ENCODE measurements at places on chromosomes 7 and 10. TPM values are rescaled to one million over a fixed set of nuclear protein-coding genes. Genes with fewer than 3 reads are reported as not detected.

- DNase-seq, result no peak
These were observed 128.0 kb downstream of the MAD1L1 start for GRCh38 chr7:2104716-2105115.

- no peak for DNase-seq
These were observed 29.0 kb upstream of the ZNF273 start for GRCh38 chr7:64874114-64874513.

DNA sequence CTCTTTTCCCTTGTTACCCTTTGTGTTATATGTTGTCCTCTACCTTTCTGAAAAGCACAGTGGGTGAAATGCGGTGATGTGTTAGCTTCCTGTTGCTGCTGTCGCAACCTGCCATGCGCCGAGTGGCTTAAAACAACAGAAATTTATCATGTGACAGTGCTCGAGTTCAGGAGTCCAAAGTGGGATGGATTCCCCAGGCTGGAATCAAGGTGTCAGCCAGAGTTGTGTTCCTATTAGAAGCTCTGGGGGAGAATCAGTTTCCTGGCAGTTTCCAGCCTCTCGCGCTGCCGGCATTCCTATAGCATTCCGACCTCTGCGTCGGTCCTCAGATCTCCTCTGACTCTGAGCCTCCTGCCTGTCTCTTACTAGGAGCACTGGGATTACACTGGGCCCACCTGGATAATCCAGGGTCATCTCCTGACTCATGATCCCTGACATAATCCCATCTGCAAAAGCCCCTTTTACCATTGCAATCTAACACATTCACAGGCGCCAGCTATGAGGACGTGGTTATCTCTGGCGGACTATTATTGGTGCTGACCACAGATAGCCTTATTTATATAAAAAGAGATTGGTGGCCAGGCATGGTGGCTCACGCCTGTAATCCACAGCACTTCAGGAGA is 207.5 kb downstream of the CUX1 start:
- peak; percentile 70 for DNase-seq

GRCh38 chr10:62323751-62324150 is 50.4 kb upstream of the ZNF365 start:
- DNase-seq, result peak; percentile 41

DNA sequence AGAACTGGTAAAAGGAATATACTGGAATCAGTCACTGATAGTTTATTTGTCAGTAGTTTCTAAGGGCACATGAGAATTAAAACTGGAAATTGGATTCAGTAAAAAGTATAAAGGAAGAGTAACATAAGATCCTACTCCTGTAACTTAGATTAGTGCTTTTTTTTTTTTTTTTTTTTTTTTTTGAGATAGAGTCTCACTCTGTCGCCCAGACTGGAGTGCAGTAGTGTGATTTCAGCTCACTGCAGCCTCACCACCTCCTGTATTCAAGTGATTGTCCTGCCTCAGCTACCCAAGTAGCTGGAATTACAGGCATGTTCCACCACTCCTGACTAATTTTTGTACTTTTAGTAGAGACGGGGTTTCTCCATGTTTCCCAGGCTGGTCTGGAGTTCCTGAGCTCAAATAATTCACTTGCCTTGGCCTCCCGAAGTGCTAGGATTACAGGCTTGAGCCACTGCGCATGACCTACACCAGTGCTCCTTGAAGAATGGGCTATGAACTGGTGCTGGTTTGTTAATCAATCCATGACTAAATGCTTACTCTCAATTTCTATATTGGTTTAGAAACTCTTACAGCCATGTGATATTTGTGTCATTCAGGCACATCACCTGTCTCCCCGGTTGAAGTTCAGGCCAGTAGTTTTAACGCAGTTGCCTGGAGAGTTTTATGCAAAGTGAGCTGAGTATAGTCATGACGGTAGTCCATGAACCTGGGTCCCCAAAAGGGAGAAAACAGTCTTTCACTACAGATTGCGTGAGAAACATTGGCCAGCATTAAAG is 65.0 kb downstream of the ZEB1 start:
- no peak for DNase-seq

The HIP1 gene
- total RNA-seq, result 22.0 TPM

The CYP17A1 gene
- total RNA-seq, result 0.45 TPM

DNA sequence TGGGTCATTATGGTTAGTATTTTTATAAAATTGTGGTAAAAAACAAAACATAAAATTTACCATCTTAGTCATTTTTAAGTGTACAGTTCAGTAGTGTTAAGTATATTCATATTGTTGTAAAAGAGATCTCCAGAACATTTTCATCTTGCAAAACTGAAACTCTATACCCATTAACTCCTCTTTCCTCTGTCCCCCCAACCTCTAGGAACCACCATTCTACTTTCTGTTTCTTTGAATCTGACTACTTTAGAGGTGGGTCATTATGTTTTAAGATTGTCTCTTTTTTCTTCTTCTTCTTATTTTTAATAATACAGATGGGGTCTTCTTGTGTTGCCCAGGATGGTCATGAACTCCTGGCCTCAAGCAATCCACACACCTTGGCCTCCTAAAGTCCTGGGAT is 84.1 kb downstream of the DOCK4 start:
- DNase-seq, result no peak

DNA sequence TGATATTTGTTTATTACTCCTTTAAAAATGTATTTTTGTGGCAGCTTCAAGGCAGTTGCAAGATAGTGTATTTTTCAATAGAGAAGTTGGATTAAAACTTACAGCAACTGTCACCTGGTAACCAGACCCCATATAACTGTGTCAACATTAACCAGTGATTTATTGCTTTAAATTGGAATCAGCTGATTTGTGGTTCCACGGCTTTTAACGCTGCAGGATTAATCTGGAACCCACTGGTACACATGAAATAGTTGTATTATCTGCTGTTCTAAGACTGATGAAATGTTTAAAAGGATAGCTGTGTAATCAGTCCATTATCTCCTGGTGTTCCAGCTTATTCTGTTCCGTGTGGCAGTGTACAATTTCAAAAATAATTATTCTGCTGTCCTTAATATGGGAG is 180.2 kb downstream of the CELF2 start:
- DNase-seq, result no peak

DNA sequence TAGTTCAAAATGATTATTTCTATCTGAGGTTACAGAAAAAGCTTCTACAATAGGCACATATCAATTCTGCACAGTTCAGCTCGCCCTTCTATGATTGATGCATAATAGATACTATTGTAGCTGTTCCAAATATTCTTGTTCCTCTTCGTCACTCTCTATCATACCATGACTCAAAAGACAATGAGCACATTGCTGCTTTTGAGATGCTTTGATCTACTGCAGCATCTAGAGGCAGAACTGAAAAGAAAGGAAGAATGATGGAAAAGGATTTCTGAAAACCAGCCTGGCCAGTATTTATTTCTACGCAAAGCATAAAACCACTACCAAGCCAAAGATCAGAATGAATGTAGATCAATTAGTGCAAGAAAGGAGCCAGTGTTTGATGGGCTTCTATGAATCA is 59.3 kb upstream of the PLXDC2 start:
- DNase-seq, result no peak

- no peak for DNase-seq
These were observed 65.9 kb downstream of the PDGFA start for GRCh38 chr7:453597-454306.

The TOMM7 gene
- total RNA-seq, result 66.7 TPM

The PALD1 gene
- total RNA-seq, result 2.6 TPM

GRCh38 chr7:107813524-107813923 is 10.5 kb upstream of the SLC26A3 start:
- no peak for DNase-seq

DNA sequence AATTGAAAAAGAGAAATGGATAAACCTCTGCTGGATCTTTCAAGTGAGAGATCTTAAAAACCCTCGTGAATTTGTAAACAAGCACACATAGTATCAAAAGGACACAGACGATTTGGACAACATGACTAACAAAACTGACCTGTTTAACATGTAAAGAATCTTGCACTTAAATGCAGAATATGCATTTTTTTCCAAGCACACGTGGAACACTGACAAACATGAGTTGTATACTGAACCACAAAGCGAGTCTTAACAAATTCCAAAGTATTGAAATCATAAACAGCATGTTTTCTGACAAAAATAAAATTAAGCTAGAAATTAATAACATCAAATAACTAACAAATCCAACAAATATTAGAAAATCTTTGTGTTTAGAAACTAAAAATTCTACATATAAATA is 65.0 kb upstream of the ZNF746 start:
- no peak for DNase-seq

DNA sequence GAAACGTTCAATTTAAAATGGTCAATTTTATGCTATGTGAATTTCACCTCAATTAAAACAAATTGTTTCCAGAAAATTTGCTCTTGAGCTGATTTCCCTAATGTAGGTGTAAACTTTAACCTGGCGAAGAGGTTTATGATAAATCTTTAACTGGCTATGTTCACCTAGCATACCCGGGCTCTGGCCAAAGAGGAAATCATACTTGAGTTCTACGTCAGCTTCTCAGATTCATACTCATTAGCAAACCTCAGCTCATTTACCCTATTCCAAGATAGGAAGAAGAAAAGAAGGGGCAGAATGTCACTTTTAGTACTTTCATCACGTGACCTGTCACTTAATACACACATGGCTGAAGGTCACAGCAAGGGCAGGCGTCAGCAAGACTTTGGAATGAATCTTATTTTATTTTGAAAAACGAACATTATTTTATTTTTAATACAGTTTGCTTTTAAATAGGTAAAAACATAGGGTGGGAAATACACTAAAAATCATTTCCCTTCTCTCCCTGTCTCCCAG is 97.0 kb downstream of the ABLIM1 start:
- peak; percentile 64 for DNase-seq

GRCh38 chr10:75530299-75530698 is 98.9 kb downstream of the LRMDA start:
- peak; percentile 98 for DNase-seq

- no peak for DNase-seq
These were observed 13.7 kb upstream of the CUL2 start for GRCh38 chr10:35103882-35104281.

Measured in renal cortical epithelial cell (primary cell).